ENCODE measurements at places on chromosomes 2 and 18. TPM values are rescaled to one million over a fixed set of nuclear protein-coding genes. Genes with fewer than 3 reads are reported as not detected.

DNA sequence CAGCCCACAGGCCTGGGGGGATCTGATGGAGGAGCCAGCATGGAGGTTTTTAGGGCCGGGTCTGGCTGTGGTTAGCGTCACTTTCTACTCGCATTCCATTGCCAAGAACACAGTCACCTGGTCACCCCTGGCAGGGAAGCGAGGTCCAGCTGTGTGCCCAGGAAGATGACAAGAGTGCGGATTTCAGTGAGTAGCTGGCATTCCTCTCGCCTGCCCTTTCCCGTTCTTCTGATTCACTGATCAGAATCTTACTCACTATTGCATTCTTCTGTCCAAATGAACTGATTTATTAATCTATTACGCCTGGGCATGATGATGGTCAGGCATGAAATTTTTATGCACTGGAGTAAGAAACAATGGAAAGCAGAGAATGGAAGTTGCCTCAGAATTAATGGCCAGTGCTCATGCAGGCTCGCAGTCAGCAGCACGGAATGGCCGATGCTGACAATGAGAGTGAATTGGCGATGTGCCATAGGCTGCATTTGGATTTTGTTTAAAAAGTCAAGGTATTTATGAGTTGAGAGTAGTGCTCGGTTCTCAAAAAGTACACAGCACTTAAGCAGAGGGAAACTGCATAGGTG, 76.4 kb upstream of the MGAT5 start:
- no peak for DNase-seq

Gene IL36A
- not detected for polyA plus RNA-seq

DNA sequence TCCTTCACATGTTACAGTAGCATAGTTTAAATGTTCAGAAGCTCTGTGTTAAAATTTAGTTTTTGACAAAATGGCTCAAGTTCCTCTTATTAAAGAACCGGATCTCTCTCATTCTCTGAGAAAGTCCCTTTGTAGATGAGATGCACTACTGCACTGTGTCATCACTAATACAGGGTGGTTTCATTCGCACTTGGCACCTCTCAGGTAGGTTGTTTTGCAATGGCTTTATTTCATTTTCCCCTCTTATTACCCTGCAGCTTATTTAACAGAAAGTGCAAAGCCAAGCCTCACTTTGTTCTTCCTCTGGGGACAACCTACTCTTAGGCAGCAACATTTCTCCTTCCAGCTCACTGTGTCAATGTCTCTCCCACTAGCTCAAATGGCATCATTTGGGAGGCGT, 185.1 kb downstream of the DLGAP1 start:
- DNase-seq = no peak

DNA sequence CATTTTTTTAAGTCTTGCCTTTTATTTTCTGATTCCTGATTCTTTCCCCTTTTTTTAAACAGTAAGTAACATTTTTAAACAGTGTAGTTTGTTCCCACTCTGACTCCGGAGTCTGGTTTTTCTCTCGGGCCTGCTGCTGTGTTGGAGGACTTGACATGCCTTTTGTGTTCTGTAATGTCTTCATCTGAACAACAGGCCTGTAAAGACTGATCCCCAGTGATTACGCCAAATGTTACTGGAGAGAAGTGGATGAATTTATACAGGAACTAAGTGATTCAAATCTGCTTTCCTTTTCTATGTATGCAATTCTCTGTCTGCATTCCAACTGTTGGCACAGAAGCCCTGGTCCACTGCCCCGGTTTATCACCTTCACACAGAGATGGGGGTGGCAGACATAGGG, 54.3 kb upstream of the RMDN2 start:
- no peak for DNase-seq

DNA sequence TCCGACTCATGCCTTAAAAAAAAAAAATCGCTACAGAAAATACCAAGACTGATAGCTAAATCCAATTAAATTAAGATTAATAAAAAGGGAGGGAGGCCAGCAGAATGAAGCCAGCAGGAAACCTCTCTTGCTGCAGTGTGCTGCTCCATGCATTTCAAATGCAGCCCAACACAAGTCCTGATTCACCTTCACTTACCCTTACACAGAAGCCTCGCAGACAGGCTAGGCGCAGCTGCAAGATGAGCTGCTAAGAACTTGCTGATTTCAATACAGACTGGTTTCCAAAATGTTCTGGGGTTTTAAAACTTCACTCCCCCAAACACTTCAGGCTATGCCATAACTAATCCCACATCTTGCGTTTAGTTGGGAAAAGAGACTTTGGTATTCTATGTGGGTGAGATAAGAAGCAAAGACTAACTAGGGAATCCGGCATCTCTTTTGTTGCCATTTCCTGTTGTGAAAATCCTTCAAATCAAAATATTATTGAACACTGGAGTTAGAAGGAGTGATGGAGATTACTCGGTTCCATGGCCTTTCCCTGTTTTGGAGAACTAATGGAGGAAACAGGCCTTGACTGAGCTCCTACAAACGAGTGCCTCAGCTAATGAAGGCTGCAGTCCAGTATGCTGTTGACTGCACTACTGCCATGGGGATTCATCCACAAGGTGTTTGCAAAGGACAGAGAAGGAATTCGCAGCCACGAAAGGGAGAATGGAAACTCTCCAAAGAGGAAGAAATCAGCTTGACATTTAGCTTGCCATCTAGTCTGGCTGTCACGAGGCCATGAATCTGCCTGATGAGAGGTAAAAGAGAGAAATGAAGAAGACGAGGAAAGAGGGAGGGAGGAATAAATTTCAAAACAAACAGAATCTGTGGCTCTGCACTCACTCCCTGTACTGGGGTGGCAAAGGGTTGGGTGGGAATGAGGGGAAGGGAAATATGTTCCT, 67.3 kb downstream of the CLHC1 start:
- no peak for DNase-seq

Measured in pancreas (tissue), 10 donors.